ENCODE measurements at places on chromosomes 13 and 19. TPM values are rescaled to one million over a fixed set of nuclear protein-coding genes. Genes with fewer than 3 reads are reported as not detected.

GRCh38 chr13:78978381-78978998 lies 319.5 kb upstream of the OBI1 start:
- DNase-seq, result peak; percentile 34

- DNase-seq, result peak; percentile 92
Observed at GRCh38 chr19:48681127-48681470, 8.3 kb upstream of the NTN5 start.

TTC9B gene
- total RNA-seq, result not detected

SLC5A5 gene
- total RNA-seq, result not detected

Data from astrocyte (in vitro differentiated cells and primary cell).